ENCODE measurements at places on chromosomes 16 and 17.

DNA sequence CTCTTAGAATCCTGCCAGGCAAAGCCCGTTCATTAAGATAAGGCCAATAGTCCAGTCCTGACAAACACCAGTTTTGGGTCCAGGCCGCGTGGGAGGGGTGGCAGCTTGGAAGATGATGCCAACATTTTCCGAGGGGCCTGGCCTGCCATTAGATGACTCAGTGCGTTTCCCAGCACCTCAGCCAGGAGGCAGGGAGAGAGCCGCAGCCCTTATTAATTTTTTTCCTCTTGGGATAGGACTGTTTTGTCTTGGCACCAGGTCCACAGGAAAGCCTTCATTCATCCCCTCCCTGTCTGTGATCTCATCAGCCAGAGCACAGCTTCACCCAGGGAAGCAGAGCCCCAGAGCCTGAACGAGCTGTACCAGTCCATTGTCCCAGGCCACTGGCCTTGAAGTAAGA lies 4.7 kb upstream of the NDEL1 start:
- no peak overlapping the region for H3K4me3 ChIP-seq
- DNase-seq = peak; percentile 87
- H3K27ac ChIP-seq = peak overlapping the region; percentile 92
- H3K36me3 ChIP-seq = no peaks in the 10 kb centered on the region

DNA sequence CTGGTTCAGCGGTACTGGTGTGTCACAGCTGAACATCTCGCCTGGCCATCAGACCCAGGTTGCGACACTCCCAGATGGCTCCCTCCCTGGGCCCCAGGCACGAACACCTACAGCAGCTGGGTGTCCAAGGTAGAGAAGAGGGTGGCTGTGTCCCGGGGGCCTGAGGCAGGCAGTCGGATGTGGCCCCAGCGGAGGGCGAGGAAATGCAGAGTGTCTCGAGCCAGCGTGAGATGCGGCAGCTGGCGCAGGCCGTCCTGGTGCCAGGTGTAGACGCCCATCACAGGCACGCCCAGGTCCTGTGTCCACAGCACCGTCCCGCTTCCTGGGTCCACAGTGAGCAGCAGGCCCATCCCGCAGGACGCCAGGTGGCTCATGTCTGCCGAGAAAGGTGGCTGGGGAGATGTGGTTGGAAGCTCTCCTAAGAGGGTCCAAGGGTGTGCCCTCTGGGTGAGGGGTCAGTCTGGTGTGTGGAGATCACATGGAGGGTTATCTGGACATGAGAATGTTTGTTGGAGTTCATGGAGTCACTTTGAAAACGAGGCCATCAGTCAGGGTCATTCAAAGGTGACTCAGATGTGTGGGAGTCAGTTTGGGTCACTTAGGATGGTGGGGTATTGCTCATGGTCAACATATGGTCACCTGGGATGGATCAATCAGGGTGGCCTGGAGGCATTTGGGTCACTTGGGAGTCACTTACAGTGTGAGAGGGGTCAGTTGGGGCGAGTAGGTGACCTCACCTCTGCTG lies 8.1 kb downstream of the ERN2 start:
- no peaks in the 10 kb centered on the region for H3K36me3 ChIP-seq
- DNase-seq = no peak
- H3K4me3 ChIP-seq = no peak overlapping the region
- no peaks in the 10 kb centered on the region for H3K27me3 ChIP-seq
- H3K4me1 ChIP-seq = no peaks in the 10 kb centered on the region

DNA sequence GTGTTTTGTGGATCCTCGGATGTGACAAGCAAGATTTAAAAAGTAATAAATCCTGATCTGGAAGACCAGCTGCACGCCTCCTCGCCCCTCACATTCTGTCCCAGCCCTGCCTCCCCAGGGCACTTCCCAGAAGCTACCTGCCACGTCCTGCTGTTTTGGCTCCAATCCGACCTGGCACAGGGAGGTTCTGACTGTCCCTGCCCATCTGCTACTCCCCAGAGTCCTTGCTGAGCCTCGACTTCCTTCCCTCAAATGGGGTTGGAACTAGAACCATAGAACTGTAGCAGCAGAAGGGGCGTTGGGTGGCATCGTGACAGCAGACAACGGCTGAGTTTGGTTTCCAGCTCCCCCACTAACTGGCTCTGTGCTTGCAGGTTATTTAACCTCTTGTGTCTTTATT lies 71.7 kb downstream of the RPH3AL start:
- H3K27me3 ChIP-seq = no peaks in the 10 kb centered on the region
- no peak overlapping the region for H3K4me3 ChIP-seq
- no peaks in the 10 kb centered on the region for H3K36me3 ChIP-seq
- no peaks in the 10 kb centered on the region for H3K4me1 ChIP-seq
- H3K27ac ChIP-seq = no peak overlapping the region

GRCh38 chr17:4142107-4142900 lies 526 bp downstream of the ZZEF1 start:
- peak overlapping the region; percentile 98 for H3K27ac ChIP-seq
- peaks cover 10% of the 10 kb centered on the region for H3K4me1 ChIP-seq
- no peaks in the 10 kb centered on the region for H3K36me3 ChIP-seq
- H3K27me3 ChIP-seq = no peaks in the 10 kb centered on the region
- H3K4me3 ChIP-seq = peak overlapping the region; percentile 85
- no peak for DNase-seq

GRCh38 chr17:63345611-63346010 lies 100.5 kb downstream of the CYB561 start:
- H3K4me3 ChIP-seq = no peak overlapping the region
- no peak for DNase-seq
- no peaks in the 10 kb centered on the region for H3K27me3 ChIP-seq
- no peaks in the 10 kb centered on the region for H3K4me1 ChIP-seq
- H3K36me3 ChIP-seq = no peaks in the 10 kb centered on the region
- H3K27ac ChIP-seq = no peak overlapping the region

Measured in breast epithelium (tissue), 4 donors.